Large intestine (tissue), 12 donors: ENCODE measurements at places on chromosomes 11 and 22. TPM values are rescaled to one million over a fixed set of nuclear protein-coding genes. Genes with fewer than 3 reads are reported as not detected.

RIMBP3B gene
- 0.06 TPM for polyA plus RNA-seq

RAB36 gene
- polyA plus RNA-seq: 2.2 TPM

ARHGEF12 gene
- 54.9 TPM for polyA plus RNA-seq

DNA sequence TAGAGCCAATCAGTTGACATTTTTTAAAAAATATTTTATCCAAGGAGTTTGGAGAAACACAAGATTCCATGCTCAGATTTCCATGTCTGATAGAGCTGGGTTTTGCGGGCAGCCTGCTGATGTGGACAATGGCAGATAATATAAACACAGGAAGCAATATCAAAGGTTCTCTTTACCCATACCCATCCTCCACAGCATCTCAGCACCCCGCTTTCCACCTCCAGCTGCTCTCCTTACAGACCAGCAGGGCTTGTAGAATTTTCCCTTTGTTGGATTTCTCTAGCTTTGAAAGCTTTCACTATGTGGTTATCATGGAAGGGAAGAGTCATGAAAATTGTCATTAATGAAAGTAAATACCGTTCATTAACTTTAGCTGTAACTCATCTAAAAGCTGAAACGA lies 746.4 kb downstream of the OPCML start:
- H3K4me1 ChIP-seq: no peaks in the 10 kb centered on the region
- no peaks in the 10 kb centered on the region for H3K27me3 ChIP-seq
- no peaks in the 10 kb centered on the region for H3K36me3 ChIP-seq
- no peak for DNase-seq
- no peak overlapping the region for H3K4me3 ChIP-seq
- H3K27ac ChIP-seq: no peak overlapping the region
